ENCODE measurements at places on chromosomes 11 and 22.

DNA sequence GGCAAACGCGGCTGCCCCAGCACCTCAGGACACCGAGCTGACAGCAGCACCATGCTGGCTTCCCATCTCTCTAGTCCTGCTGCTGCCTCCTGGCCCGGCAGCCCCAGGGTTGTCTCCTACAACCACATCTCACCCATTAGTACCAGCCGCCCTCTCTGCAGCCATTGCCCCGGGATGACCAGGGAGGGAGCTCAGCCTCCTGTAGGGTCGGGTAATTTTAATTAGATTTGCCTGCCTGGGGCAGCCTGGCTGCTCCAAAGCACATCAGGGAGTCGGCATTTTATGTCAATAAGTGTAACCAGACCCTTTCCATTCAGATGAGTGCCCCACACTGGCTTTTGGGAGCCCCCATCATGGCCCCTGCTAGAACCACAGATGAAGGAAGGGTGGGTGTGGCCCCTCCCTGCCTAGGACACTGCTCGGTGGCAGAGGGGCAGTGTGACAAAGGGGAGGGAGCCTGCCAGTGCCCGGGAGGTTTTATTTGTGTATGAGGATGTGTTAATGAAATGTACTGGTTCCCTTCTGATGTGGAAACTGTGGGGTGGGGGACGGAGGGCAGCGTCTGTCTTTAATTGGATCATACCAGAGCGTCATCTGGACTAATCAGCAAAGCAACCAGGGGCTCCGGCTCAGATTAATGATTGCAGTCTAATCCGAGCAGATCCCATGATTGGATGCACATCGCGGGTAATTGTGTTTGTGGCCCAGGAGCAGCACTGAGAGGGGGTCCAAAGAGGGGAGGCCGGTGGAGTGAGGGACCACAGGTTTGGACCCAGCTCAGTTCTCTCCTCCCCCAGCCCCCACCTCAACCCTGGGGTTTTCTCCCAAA lies 125.3 kb downstream of the FEZ1 start:
- DNase-seq: no peak

GRCh38 chr11:8315954-8316353 lies 52.3 kb upstream of the LMO1 start:
- DNase-seq: no peak

DNA sequence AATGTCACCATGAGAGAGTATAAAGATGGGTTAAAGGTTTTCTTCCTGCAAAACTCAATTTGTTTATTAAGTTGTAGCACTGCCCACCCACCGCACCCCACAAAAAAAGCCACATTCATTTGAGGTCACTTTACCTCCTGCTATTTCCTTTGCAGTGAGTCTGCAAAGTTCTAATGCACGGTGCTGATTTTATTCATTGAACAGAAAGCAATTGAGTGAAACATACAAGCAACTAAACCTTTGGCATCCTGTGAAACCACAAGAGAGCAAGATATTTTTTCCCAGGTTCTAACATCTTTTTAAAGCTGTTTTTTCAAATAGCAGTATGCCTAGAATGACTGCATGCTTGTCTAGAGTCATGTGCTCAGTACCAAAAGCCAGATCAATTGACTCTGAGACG lies 39.0 kb downstream of the RRAS2 start:
- DNase-seq: no peak

GRCh38 chr11:92576315-92576714 lies 351.7 kb downstream of the FAT3 start:
- DNase-seq: no peak

DNA sequence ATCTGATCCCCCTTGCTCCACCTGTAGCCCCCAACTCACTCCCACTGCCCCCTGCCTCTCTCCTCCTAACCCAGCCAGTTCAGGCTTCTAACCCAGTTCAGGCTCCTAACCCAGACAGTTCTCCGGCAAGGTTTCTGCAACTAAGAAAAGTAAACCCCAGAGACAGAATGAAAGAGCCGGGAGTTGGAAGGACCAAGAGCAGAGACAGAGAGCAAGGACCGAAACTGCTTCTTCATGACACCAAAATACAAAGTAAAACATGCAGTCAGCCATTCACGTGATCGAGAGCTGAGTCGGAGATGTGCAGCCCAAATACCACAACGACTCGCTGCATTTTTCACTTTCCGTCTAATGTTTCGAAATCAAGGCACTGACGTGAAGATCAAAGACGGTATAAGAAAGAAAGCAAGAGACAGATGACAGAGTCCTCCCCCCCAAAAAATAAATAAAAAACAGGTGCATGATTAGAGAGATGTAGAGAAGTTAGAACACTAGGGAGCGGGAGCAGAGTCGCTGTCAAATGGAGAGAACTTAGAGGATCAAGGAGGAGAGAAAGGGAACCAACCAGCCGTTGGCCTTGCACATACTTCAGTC lies 884 bp downstream of the IL10RA start:
- DNase-seq: no peak

DNA sequence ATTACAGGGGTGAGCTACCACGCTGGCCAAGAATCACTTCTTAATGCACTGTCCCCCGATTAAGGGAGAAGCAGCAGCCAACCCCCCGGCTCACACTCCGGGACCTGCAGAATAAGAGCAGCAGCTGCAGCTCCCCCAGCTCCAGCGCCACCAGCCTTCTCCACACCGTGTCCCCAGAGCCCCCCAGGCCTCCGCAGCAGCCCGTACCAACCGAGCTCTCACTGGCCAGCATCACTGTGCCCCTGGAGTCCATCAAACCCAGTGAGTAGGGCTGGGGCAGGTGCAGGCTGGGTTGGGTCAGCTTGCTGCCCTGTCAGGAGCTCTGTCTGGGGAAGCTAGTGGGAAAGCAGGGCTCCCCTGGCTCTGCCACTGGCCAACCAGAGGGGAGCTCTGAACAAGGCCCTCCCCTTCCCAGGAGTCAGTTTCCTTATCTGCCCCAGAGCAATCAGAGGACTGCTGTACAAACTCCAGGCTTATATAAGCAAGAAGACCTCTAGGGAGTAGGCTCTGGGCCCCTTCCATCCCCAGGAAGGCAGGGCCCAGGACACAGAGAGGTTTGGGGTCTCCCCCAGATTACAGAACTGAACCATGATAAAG lies 8.5 kb upstream of the SH3BP1 start:
- DNase-seq: no peak

- no peak for DNase-seq
Measured at GRCh38 chr22:40741116-40741515, 61.8 kb downstream of the MCHR1 start.

GRCh38 chr11:124172101-124172500 lies 11.0 kb upstream of the OR10D3 start:
- DNase-seq: no peak

DNA sequence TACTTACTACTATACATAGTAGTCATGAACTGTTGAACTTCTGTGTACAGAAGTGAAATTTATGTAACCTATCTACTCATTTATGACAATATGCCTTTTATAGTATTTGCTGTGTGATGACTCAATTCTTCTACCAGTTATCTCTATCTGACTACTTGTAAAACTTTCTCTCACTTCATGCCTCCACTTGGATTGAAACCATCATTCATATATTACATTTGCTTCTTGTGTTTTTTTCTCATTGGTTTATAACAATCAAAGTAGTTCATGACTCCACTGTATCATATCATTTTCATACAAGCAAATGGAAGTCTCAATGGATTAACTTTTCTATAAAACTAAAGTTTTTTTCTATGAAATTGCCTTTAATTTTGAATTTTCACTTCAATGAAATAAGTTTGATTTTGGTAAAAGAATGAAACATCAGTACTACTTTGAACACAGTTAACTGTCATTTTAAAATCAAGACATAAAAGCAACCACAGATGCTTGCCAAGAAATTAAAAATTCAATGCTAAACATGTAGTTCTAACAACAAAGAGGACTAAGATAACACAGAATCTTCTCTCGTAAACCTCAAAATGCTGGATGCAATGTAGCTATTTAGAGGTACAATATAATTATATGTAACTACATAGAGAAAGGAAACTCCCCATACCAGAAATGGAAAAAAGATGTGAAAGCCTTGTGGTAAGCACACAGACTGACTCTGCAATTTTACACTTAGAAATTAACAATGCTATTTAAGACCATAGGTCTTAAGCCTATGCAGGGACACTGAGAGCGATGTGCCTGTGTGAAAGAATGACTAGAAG lies 27.6 kb upstream of the EXPH5 start:
- DNase-seq: no peak

- DNase-seq: no peak
Measured at GRCh38 chr11:9014826-9015225, 11.0 kb upstream of the NRIP3 start.

- peak; percentile 44 for DNase-seq
Measured at GRCh38 chr11:61815790-61816735, 740 bp downstream of the FADS1 start.

GRCh38 chr11:121336279-121336937 lies 43.8 kb downstream of the SC5D start:
- no peak for DNase-seq

DNA sequence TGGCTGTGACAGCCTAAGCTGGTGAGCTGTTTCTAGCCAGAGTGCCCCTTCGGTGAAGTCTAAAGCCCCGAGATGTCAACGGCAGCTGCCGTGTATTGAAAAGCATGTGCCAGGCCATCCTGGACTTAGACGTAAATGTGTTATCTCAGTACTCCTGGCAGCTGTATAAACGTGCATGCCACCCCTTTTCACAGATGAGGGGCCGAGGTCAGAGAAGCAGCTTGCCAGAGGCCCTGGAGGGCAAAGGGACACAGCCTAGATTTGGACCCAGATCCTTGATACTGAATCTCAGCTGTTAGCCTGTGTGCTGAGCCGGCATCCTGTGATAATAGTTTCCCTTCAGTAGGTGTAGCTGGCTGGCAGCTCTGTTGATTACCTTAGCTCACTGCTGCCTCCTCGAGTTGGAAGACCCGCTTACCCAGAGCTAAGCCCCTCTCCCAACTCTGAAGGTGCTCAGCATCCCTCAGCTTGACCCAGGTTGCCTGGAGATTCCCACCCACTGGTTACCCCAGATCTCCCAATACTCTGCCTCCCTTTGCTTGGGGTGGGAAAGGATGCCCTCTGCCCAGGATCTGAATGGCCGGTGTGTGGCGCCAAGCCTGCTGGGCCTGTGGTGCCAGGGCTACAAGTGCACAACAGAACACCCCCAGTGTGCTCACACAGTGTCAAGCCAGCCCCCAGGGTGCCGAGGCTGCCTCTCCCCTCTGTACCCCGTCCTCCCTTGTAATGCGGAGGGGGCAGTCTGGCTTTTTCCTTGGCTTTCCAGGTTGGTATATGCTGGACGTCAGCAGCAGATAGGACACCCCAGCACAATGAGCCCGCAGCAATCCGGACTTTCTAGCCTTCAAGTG lies 59.8 kb upstream of the WNT7B start:
- DNase-seq: no peak

GRCh38 chr22:49355211-49355920 lies 472.3 kb downstream of the BRD1 start:
- DNase-seq: no peak
